ENCODE measurements at places on chromosomes 7 and 10.

GRCh38 chr7:139036901-139037300 is 1.1 kb upstream of the ZC3HAV1L start:
- no peak for DNase-seq

DNA sequence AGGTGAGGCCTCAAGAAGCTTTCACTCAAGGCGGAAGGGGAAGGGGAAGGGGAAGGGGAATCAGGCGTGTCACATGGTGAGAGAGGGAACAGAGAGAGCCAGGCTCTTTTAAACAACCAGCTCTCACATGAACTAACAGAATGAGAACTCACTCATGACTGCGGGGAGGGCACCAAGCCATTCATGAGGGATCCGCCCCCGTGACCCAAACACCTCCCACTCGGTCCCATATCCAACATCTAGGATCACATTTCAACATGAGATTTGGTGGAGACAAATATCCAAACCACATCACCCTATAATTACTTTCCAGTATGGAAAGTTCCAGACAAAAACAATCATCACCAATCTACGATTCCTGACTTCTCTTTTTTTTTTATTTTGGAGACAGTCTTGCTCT is 22.9 kb downstream of the HIP1 start:
- no peak for DNase-seq

GRCh38 chr7:50650057-50650664 is 85.0 kb upstream of the DDC start:
- no peak for DNase-seq

DNA sequence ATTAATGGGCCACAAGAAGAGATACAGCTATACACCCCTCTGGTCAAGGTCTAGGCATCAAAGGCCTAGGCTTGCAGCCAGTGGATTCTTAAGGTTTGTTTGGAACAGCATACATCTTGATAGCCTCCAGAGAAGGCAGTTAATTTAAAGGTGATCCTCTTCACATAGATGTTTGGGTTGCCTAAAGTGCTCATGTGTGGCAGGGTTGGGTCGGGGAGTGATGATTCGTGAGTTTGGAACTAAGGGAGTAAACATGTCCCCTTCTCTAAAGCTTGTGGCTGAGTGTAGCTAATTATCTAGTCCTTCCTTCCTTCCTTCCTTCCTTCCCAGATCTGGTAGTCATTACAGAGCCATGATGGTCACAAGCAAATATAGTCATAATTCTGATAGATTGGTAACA is 12.4 kb downstream of the PCLO start:
- no peak for DNase-seq

GRCh38 chr7:47884675-47885074 is 63.6 kb downstream of the PKD1L1 start:
- no peak for DNase-seq

DNA sequence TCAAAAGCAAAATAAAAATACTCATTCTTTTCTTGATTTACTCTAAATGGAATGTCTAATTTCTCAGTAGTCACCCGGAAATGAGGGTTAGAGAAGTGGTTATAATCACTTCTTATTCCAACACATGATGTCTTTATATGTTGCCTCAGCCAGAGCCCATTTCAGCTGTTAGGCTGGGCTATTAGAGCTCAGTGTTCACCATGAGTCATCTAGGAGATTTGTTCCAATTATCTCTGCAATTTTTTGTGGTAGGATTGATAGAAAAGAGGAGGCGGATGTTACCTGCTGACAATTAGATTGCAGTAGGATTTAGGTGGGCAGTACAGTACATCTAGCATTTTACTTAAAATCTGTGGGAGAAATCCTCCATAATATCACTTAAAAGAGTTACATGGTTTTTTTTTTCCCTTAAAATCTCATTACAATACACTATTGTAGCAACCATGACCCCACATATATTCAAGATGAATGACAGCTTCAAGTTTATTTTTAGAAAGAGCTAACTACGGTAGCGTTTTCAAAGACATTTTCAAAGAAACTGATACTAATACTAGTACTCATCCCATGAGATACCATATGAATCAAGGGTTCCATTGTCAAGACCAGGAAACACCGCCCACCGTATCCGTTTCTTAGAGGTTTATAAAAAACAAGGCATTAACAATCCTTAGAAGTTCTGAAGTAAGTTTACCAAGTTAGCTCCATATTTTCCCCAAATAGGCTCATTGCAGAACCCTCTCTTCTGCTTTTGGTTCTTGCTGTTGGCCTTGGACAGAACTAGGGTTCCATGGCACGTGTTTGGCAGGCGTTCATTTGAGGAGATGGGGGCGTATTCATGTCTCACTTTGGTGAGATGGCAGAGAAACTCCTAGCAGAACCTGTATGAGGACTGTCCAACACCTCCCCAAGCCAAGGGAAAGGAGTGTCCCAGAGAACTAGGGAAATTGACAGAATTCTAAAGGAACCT is 10.4 kb downstream of the CPA2 start:
- no peak for DNase-seq

GRCh38 chr10:121648059-121648458 is 49.8 kb upstream of the FGFR2 start:
- no peak for DNase-seq

DNA sequence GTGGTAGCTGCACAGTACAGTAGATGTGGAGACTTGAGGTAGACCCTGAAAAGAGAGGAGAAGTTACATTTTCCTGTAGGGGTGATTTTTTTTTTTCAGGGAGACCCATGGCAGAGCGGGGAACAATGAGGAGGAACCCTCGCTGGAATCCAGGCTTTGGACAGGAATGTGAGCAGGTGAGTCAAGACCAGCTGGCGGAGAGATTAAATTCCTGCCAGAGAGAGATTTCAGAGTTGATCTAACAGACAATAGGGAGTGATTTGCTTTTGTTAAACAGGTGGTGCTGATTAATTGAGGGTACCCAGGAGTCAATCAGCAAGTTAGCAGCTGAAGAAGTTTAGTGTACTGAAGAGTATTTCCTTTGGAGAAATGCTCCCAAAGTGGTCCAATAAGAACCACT is 41.6 kb upstream of the MINDY3 start:
- DNase-seq = no peak

DNA sequence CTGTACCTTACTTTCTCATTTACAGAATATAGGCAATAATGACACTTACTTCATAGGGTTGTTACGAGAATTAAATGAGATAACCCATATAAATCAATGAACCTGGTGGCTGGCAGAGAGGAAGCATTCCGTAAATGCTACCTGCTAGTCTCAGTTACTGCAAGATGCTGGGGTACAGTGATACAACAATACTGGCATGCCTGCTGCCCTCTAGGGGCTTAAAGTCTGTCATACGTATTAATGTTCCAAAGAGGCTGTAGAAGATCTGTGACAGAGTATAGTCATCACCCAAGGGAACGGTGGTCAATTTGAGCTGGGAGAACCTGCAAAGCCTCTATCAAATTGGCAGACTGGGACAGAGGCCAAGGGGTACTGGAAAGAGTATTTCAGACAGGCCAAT is 421.5 kb downstream of the GPAM start:
- DNase-seq = no peak

DNA sequence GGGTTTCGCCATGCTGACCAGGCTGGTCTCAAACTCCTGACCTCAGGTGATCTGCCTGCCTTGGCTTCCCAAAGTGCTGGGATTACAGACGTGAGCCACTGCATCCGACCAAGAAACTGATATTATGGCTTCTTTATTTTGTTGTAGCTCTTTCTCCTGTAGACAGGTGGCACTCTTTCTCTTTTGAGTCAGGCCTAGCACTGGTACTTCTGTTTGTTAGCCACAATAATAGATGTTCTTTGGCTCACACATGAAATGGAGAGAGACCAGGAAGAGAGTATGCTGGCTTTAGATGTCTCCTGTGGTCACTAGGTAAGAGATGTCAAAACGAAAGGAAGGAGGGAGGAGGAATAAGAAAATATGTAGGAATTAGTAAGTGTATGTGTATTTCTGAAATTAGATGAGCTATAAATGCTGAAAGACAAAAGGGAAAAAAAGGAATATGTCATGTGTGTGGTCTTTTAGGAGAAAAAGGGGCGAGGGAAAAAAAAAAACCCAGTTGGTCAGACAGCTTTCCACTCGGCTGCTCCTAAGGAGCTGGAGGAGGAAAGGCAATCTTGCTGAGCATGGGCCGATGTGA is 78.7 kb downstream of the CLEC2L start:
- no peak for DNase-seq

- no peak for DNase-seq
These were observed 16.4 kb downstream of the KIAA1549 start for GRCh38 chr7:138964624-138965436.

DNA sequence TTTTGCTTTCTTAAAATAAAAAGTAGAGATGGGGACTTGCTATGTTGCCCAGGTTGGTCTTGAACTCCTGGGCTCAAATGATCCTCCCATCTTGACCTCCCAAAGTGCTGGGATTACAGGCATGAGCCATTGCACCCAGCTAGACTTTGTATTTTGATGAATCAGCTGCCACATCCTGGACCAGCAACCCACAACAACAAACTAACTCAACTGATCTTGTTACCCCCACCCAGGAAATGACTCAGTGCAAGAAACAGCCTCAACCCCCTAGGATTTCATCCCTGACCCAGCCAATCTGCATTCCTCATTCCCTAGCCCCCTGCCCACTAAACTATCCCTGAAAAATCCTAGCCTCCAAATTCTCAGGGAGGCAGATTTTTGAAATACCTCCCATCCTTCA is 123.8 kb downstream of the IPMK start:
- DNase-seq = no peak

GRCh38 chr10:32426186-32426585 is 19.8 kb upstream of the CCDC7 start:
- no peak for DNase-seq

DNA sequence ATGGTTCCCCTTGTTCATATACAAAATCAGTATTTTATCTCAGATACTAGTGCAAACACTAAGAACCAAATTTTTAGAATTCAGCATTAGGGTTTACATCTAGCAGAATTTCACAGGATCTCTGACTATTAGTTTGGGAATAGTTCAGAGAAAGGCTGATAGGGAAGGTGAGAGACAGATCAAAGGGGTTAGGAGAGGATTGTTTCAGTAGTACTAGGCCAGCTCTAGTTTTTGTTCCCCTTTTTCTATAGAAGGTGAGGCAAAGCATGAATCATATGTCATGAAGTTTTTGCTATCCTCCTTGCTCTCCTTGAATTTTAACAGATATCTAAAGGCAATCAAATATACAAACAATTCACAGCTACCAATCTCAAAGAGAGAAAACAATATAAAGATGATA is 26.1 kb upstream of the CTNNA3 start:
- no peak for DNase-seq

- DNase-seq = no peak
These were observed 265.7 kb upstream of the IMMP2L start for GRCh38 chr7:111827863-111828504.

GRCh38 chr10:13190816-13191215 is 29.5 kb downstream of the MCM10 start:
- no peak for DNase-seq

GRCh38 chr10:8502573-8502972 is 448.1 kb downstream of the GATA3 start:
- no peak for DNase-seq

DNA sequence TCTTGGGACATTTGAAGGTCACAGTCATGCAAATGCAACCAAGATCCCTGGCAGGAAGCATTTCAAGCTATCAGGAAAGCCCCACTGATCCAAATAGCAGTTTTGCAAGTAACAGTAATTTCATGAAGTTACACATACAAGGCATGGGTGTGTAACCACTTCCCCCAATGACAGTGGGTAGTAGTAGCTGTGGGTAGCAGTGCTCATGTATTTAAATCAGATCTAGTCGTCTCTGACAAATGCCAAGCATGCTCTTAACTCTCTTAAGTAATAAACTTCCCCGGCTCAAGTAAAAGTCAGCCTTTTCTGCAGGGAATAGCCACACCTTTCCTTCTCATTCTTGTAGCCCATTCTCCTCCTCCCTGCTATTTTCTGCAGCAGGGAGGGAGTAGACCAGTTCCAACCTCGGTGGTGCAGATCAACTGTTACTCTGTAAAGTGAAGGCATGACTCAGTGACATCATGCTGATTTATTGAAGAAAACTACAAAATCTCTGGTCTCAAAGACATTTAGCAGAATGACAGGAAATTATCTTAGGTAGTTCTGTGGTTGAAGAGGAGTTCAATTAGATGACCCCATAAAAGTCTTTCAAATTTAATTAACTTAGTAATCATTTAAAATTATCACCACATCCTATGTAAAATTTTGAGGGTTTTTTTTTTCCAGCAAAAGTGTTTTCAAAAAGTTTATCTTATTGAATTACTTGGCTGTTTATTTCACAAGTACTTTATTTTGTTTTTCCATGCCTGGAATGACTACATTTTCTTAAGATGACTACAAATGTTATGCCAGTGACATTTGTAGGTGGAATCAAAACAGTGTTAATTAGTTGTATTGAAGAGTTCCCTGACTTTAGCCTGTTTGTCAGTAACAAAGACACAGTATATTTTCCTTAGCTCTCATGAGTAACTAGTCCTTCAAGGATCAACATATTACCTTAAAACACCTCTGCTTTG is 568.3 kb downstream of the INHBA start:
- no peak for DNase-seq

GRCh38 chr7:23065974-23066373 is 39.6 kb upstream of the KLHL7 start:
- no peak for DNase-seq

GRCh38 chr7:458511-459245 is 61.0 kb downstream of the PDGFA start:
- DNase-seq = no peak

- DNase-seq = no peak
These were observed 80.1 kb upstream of the EMX2 start for GRCh38 chr10:117462424-117462792.

- no peak for DNase-seq
These were observed 101.7 kb upstream of the SFMBT2 start for GRCh38 chr10:7512487-7512886.

All from renal pelvis (tissue), 12 donors.